ENCODE measurements at places on chromosomes 6 and 20. TPM values are rescaled to one million over a fixed set of nuclear protein-coding genes. Genes with fewer than 3 reads are reported as not detected.

The OR2J3 gene
- total RNA-seq = not detected

The NOTCH4 gene
- total RNA-seq = 0.77 TPM

The GMPR gene
- total RNA-seq = 4.4 TPM

The RHAG gene
- total RNA-seq = not detected

The PGK2 gene
- total RNA-seq = not detected

The SMLR1 gene
- total RNA-seq = not detected

The HLA-DQB1 gene
- total RNA-seq = not detected

The EPHA7 gene
- 0.32 TPM for total RNA-seq

The DDO gene
- total RNA-seq = 0.09 TPM

The LAMA5 gene
- total RNA-seq = 12.5 TPM

The TRDN gene
- total RNA-seq = not detected

The PNPLA1 gene
- not detected for total RNA-seq

The EEF1A2 gene
- total RNA-seq = 0.79 TPM

The RPS6KA2 gene
- total RNA-seq = 38.1 TPM

The STMND1 gene
- not detected for total RNA-seq

The ADGRF1 gene
- total RNA-seq = not detected

The C6orf89 gene
- total RNA-seq = 29.4 TPM

The BPI gene
- total RNA-seq = 0.32 TPM

The SOBP gene
- total RNA-seq = 3.9 TPM

The SLC22A2 gene
- not detected for total RNA-seq

The MAS1 gene
- total RNA-seq = not detected

The CCM2L gene
- not detected for total RNA-seq

The FGD2 gene
- total RNA-seq = not detected

Measured in bronchial smooth muscle cell (primary cell).